Fibroblast of skin of scalp (primary cell): ENCODE measurements at places on chromosomes 4 and X.
A peak's percentile ranks its signal among the peaks of the same experiment; 100 is the strongest.

- no peak for DNase-seq
These were observed 19.0 kb downstream of the FAM47E start for GRCh38 chr4:76270244-76271175.

DNA sequence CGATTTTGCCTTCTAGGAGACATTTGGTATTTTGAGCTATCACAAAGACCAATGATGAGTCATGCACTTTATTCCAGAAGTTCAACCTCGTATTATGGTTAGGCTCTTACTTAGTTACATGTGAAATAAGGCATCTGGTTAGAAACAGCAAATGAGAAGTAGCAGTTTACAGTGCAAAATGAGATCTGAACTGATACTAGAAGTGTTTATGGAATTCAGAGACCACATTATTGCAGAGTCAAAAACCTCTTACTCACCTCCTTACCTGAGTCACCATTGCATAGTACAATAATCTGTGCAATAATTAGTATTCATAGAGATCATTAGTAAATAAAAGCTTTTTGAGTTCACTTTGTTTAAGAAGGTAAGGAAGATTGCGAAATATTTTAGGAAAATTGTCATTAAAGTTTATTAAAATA is 38.7 kb downstream of the SEC24B start:
- DNase-seq, result peak; percentile 6

- no peak for DNase-seq
These were observed 68.0 kb upstream of the MAGED1 start for GRCh38 chrX:51825436-51825835.

- no peak for DNase-seq
These were observed 15.5 kb downstream of the P2RY8 start for GRCh38 chrX:1521459-1521956.

DNA sequence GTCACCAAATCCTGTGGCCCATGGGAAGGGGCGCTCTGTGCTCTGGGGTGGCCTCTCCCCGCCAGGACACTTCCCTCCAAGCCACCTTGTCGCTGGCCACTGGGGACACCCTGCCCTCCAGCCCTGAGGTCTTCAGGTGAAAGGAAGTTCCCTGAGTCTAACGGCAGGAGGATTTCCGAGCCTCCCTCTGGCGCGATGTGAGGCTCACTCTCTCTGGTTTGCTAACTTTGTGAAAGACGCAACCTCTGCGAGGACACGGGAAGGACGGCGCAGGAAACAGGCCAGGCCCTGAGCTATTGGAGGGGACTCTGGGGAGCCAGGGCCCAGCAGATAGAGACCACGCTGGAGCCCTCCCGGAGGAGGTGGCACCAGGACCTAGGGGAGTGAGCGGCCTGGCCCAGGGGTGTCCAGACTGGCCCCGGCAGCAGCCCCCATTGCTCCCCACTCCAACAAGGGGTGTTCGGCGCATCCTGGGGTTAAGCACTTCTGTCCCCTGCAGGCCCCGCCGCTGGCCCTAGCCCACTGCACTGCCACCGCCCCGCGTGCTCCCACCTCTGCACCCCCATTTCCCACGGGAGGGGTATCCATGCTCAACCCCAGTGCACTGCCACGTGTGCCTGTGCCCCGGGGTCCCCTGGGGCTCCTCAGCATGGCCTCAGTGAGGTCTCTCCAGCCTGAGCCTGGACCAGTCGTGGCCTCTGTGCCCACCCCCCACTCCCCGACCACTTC is 72.2 kb upstream of the MXD4 start:
- DNase-seq, result no peak

DNA sequence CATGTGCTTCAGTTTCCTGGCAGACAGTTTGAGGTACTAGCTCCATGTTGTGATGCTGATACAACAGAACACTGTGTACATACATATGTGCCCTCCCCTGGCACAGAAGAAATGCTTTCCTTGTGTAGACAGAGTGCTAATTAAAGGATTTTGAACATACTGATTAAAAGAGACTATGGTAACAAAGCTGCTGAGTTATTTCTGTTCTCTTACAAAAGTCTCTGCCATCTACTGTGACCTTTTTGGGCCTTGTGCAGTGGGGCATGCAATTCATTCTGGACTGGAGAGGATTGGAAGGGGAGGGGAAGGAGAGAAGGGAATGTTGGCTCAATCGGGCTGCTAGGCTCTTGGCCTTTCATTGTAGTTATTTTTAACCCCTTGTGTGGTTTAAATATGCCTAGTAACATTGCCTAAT is 6.0 kb downstream of the PDLIM5 start:
- no peak for DNase-seq

DNA sequence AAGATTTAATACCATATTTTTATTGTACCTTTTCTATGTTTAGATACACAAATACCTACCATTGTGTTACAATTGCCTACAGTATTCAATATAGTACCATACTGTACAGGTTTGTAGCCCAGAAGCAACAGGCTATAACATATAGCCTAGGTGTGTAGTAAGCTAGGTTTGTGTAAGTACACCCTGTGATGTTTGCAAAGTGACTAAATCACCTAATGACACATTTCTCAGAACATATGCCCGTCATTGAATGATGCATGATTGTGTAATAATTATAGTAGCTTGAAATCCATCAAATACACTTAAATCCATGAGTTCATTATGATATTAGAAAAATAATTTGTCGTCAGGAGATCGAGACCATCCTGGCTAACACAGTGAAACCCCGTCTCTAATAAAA is 30.8 kb downstream of the GAB3 start:
- no peak for DNase-seq

- peak; percentile 66 for DNase-seq
These were observed 418.6 kb upstream of the DIPK2B start for GRCh38 chrX:45619290-45619689.

DNA sequence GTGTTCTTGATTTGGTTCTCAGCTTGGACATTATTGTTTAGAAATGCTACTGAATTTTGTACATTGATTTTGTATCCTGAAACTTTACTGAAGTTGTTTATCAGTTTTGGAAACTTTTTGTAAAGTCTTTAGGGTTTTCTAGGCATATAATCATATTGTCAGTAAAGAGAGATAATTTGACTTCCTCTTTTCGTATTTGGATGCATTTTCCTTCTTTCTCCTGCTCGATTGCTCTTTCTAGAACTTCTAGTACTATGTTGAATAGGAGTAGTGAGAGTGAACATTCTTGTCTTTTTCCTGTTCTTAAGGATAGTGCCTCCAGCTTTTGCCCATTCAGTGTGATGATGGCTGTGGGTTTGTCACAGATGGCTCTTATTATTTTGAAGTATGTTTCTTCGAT is 24.1 kb downstream of the TMPRSS11A start:
- DNase-seq, result no peak

DNA sequence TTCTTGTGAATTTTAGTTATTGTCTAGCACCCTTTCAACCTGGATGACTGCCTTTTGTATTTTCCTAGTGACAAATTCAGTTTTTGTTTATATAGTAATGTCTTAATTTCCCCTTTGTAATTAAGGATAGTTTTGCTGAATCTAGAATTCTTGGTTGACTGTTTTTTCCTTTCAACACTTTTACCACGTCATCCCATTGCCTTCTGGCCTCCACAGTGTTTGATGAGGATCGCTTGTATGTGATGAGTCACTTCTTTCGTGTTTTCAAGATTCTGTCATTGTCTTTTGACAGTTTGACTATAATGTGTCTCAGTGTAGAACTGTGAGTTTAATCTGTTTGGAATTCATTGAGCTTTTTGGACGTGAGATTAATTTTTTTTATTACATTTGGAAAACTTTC is 30.1 kb downstream of the KDM6A start:
- DNase-seq, result peak; percentile 79

GRCh38 chr4:127335073-127335620 is 297.6 kb upstream of the INTU start:
- no peak for DNase-seq

- DNase-seq, result peak; percentile 21
These were observed 86.8 kb upstream of the VEGFC start for GRCh38 chr4:176879380-176880116.

GRCh38 chr4:118712872-118713271 is 27.7 kb downstream of the METTL14 start:
- no peak for DNase-seq

- peak; percentile 92 for DNase-seq
These were observed 15.4 kb upstream of the TBC1D19 start for GRCh38 chr4:26568446-26568994.

DNA sequence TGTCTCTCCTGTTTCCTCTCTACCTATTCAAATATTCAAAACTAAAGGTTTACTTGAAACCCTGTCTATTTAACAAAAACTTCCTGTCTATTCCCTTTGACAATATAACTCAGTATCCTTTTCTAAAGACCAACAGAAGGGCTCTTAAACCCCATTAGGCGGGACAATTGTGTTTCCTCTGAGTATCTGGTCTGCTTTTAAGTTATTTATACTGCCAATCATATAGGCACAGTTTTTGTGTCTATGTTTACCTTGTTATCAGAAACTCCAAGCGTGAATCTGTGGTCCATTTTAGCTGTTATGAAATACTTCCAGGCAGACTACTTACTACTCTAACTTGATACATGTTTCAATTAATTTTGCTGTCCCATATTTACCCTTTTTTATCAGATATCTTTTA is 350.0 kb upstream of the CTSO start:
- DNase-seq, result no peak

GRCh38 chrX:154599531-154599930 is 14.6 kb downstream of the CTAG1A start:
- no peak for DNase-seq

DNA sequence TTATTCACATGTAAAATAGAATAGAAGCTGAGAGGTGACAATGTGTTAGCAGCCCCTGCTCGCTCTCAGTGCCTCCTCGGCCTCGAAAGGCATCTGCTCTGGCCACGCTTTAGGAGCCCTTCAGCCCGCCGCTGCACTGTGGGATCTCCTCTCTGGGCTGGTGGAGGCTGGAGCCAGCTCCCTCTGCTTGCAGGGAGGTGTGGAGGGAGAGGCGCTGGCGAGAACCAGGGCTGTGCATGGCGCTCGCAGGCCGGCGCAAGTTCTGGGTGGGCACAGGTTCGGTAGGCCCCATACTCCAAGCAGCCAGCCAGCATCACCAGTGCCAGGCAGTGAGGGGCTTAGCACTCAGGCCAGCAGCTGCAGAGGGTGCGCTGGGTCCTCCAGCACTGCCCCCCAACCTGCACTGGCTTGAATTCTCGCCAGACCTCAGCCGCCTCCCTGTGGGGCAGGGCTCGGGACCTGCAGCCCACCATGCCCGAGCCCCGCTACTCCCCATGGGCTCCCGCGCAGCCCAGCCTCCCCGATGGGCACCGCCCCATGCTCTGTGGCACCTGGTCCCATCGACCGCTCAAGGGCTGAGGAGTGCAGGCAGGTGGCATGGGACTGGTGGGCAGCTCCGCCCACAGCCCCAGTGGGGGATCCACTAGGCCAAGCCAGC is 1346.7 kb upstream of the IGFBP7 start:
- DNase-seq, result no peak

DNA sequence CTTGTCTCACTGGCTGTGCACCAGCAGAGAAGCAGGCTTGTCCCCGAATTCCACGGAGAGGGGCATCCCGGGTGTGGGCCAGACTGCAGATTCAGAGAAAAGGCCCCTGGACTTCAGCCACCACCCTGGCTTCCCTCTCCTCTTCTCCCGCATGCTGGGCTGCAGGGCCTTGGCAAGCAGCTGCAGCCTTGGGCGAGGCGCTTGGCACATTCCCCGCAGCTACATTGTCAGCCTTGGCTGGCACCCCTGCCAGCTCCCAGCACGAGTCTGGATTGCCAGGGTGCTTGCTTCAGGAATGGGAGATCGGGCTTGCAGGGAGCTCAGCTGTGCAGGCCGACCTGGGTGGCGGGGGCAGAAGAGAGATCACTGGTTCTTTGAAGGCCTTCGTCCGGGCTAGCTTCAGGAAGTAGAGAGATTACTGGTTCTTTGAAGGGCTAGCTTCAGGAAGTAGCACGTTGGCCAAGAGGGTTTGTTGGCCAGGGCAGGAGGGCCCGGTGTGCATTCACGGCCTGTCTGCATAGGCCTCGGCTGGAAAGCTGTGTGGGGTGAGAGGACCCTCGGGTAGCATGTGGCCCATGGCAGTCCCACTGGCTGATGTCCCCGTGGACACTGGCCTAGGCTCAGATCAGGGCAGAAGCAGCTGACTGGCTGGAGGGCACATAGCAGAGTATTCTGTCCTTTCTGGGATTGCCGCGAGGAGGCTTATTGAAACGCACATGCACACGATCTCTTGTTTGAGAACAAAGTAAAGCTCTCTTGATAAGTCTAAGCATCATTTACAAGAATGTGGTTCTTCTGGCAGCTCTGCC is 2.7 kb downstream of the ABCD1 start:
- peak; percentile 10 for DNase-seq

GRCh38 chr4:114383067-114383466 is 215.5 kb upstream of the UGT8 start:
- peak; percentile 38 for DNase-seq

- DNase-seq, result peak; percentile 40
These were observed 680.1 kb upstream of the GRIA3 start for GRCh38 chrX:122504026-122504425.

- DNase-seq, result no peak
These were observed 383 bp upstream of the TBC1D19 start for GRCh38 chr4:26583538-26583864.

- no peak for DNase-seq
These were observed 7.6 kb downstream of the UBE2D3 start for GRCh38 chr4:102819588-102820365.
